Thoracic aorta (tissue), 2 donors: ENCODE measurements at places on chromosomes 3 and 15. TPM values are rescaled to one million over a fixed set of nuclear protein-coding genes. Genes with fewer than 3 reads are reported as not detected.

Gene CCR8
- not detected for total RNA-seq

Gene RHCG
- not detected for total RNA-seq

Gene FSIP1
- 0.14 TPM for total RNA-seq

Gene LDHAL6B
- total RNA-seq = not detected

Gene APOD
- 135 TPM for total RNA-seq

Gene ITIH1
- total RNA-seq = not detected

Gene AMIGO3
- 5.8 TPM for total RNA-seq

Gene GPR62
- total RNA-seq = not detected

GRCh38 chr3:122324871-122325323 is at the start of gene CSTA:
Gene CSTA, plus strand, starts transcription at chr3:122325248. Its CDS starts 45 bp downstream, at chr3:122325293.
- no peaks in the 10 kb centered on the region for H3K27me3 ChIP-seq
- peak within 1 kb of the TSS; percentile 46 for H3K4me3 ChIP-seq
- H3K36me3 ChIP-seq = no peaks in the 10 kb centered on the region
- no peak for DNase-seq

GRCh38 chr3:60696428-60697125 is 554.7 kb downstream of the FHIT start:
- no peaks in the 10 kb centered on the region for H3K4me1 ChIP-seq
- H3K36me3 ChIP-seq = no peaks in the 10 kb centered on the region
- DNase-seq = no peak
- H3K4me3 ChIP-seq = no peak overlapping the region
- H3K27ac ChIP-seq = no peak overlapping the region

DNA sequence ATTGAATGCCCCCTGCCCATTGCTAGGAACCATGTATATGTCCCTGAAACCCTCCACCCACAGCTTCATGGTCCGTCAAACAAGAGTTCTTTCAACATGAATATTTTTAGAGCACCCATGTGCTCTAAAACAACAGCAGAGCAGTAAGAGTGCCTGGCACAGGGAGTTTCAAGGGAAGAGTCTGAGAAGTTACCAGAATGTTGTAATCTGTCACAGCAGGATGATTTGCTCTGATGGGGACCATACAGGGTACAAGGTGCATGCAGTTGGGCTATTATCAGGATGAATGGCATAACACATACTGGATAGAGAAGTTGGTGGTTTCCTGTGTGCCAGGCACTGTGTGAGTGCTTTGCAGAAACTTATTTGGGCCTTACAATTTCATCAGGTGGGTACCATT is 27.8 kb upstream of the FLNB start:
- no peaks in the 10 kb centered on the region for H3K27me3 ChIP-seq
- no peaks in the 10 kb centered on the region for H3K4me1 ChIP-seq
- no peaks in the 10 kb centered on the region for H3K36me3 ChIP-seq
- no peak for DNase-seq

DNA sequence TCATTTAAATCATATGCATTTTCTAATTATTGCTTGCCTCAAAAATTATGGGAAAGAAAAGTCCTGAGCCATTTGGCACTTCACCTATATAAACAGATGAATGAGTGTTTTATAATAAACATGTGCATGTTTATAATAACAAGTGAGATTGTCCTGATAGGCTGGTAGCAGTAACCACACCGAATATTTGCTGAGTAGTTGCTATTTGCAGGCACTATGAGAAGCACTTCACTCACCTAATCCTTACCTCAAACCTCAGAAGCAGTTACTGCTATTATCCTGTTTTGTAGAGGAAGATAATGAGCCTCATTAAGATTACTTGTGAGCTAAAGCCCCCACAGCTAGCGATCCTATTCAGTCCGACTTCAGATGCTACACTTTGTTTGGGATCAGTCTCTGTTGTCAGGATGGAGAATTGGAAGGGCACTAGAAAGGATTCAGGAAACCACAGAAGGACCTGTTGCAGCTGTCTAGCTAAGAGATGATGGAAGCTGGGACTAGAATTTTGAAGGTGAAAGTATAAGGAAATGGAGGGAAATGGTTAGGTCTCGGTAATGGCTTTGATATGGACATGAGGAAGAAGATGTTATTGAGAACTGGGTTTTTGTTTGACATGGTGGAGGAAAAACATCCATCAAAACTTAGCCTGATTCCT is 28.4 kb upstream of the MAGI1 start:
- no peak overlapping the region for H3K4me3 ChIP-seq
- no peaks in the 10 kb centered on the region for H3K36me3 ChIP-seq
- H3K4me1 ChIP-seq = no peaks in the 10 kb centered on the region
- no peaks in the 10 kb centered on the region for H3K27me3 ChIP-seq

DNA sequence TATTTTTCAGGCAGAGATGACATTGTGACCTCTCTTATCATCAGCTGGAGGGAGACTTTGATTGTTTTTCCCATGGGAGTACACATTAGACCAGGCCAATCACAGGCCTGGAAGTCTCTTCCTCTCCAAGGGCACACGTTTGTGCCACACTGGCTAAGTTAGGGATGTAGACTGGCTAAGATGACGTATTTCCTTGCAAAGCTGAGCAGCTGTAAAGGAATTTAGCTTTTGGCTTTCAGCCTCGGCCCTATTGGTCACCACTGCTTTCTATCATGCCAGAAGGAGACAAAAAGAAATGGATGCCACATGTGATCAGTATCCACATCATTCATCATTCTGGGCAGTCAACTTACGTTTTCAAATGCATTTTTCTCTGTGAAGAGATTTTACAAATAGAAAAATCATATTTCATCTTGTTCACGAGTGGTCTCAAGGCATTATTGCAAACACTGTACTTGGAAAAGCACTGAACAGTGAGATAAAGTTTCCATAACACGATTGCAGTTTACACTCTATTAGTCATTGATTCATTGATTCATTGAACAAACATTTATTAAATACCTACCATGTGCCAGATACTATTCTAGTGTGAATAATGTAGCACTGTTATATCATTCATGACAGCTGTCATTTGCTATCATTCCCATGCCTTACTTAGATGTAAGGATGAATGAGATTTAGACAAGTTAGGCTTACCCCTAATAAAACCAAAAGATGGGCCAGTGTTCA is 27.0 kb upstream of the RNF7 start:
- peaks cover 19% of the 10 kb centered on the region for H3K4me1 ChIP-seq
- peak; percentile 5 for DNase-seq
- no peaks in the 10 kb centered on the region for H3K36me3 ChIP-seq
- H3K27ac ChIP-seq = peak overlapping the region; percentile 62

DNA sequence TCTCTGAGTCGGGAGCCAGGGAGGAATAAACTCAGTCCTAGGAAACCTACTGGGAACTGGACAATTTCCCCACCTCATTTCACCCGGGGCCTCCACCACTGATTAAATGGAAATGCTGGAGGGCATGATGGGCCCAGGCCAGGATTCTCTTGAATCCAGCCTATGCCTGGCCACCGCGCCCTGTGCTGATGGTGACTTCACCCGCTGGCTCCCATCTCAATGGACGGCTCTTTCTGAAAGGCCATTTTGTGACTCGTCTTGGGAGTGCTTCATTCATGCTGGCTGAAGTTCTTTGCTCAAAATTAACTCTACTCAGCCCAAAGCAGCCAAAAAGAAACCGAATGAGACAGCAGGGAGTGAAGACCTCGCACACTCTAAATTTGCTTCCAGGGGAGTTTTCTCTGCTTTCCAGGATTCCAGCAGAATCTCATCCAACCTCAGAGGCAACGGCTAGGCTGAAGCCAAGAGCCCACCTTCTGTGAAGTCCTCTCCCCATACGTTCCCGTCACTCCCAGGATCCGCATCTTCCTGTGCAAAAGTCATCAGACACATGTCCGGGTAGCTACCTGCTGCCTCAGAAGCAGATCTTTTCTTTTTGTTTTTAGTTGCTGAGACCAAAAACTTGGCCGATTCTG is 266.0 kb upstream of the ICE2 start:
- no peaks in the 10 kb centered on the region for H3K27me3 ChIP-seq
- no peak for DNase-seq
- H3K27ac ChIP-seq = peak overlapping the region; percentile 77
- no peaks in the 10 kb centered on the region for H3K36me3 ChIP-seq
- H3K4me3 ChIP-seq = peak overlapping the region; percentile 7
- H3K4me1 ChIP-seq = peaks cover 16% of the 10 kb centered on the region

- H3K4me3 ChIP-seq = no peak overlapping the region
- no peaks in the 10 kb centered on the region for H3K27me3 ChIP-seq
- H3K4me1 ChIP-seq = peaks cover 35% of the 10 kb centered on the region
- H3K36me3 ChIP-seq = no peaks in the 10 kb centered on the region
Observed at GRCh38 chr15:57419335-57419734, 43.0 kb downstream of the CGNL1 start.

GRCh38 chr3:194800002-194800401 is 114.3 kb downstream of the FAM43A start:
- no peaks in the 10 kb centered on the region for H3K27me3 ChIP-seq
- H3K27ac ChIP-seq = no peak overlapping the region
- no peaks in the 10 kb centered on the region for H3K4me1 ChIP-seq

- H3K27me3 ChIP-seq = no peaks in the 10 kb centered on the region
- H3K4me3 ChIP-seq = no peak overlapping the region
- no peak overlapping the region for H3K27ac ChIP-seq
- H3K36me3 ChIP-seq = peaks cover 18% of the 10 kb centered on the region
Observed at GRCh38 chr15:66481107-66481856, 16.3 kb downstream of the SNAPC5 start.

DNA sequence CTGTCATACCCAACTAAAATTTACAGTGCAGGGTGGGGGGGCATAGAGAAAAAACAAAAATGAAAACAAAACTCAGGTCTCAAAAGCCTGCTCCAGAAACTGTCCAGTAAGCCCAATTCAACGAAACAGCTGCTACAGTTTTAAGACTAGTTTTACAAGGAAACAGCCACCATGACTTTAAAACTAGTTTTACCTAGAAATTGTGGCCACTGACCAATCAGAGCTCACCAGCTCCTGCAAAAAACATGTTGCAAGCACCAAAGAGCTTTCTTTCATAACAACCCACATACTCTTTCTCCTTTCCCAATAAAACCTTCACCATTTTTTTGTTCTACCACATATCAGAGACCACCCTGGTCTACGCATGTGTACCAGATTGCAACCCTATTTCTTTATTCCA is 7.3 kb upstream of the CFAP91 start:
- H3K27ac ChIP-seq = no peak overlapping the region
- H3K4me3 ChIP-seq = no peak overlapping the region
- no peaks in the 10 kb centered on the region for H3K36me3 ChIP-seq
- no peaks in the 10 kb centered on the region for H3K27me3 ChIP-seq

GRCh38 chr15:68646156-68646555 is 67.4 kb downstream of the CORO2B start:
- H3K27ac ChIP-seq = no peak overlapping the region
- no peak for DNase-seq
- no peaks in the 10 kb centered on the region for H3K36me3 ChIP-seq
- H3K27me3 ChIP-seq = no peaks in the 10 kb centered on the region

DNA sequence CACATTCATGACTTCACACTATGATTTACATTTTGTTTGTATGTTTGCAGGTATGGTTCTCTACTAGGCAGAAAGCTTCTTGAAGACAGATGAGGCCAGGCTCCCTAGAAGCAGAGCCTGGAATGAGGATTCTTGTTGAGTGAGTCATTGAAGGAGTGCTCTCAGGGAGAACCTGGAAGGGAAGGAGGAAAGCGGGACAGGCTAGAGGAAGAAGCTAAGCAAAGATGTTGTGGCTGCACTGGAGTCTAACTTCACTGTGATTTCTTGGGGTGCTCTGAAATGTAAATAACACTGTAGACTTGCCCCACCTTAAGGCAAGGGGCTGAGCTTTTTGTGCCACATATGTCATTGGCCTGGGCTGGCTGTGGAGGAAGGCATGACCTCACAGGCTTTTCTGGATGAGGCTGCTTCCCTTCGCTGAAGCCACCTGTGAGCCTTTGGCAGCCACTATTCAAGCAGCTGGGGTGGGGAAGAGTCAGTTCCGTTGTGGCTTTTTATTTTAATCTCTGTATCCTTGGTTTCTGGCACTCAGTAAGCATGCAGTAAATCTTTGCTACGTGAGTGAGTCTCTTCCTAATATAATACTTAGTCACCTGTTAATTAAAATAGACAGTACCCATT is 307.3 kb downstream of the SV2B start:
- DNase-seq = no peak
- no peaks in the 10 kb centered on the region for H3K27me3 ChIP-seq
- no peaks in the 10 kb centered on the region for H3K36me3 ChIP-seq
- peaks cover 17% of the 10 kb centered on the region for H3K4me1 ChIP-seq

- H3K36me3 ChIP-seq = no peaks in the 10 kb centered on the region
- H3K4me3 ChIP-seq = no peak overlapping the region
- no peak for DNase-seq
- H3K4me1 ChIP-seq = no peaks in the 10 kb centered on the region
- H3K27me3 ChIP-seq = no peaks in the 10 kb centered on the region
Observed at GRCh38 chr3:82038556-82038955, 277.1 kb upstream of the GBE1 start.

GRCh38 chr3:129432036-129432435 is 3.6 kb upstream of the EFCAB12 start:
- H3K27me3 ChIP-seq = no peaks in the 10 kb centered on the region
- peaks cover 33% of the 10 kb centered on the region for H3K4me1 ChIP-seq
- DNase-seq = no peak
- no peak overlapping the region for H3K4me3 ChIP-seq
- H3K27ac ChIP-seq = no peak overlapping the region
- peaks cover 30% of the 10 kb centered on the region for H3K36me3 ChIP-seq

DNA sequence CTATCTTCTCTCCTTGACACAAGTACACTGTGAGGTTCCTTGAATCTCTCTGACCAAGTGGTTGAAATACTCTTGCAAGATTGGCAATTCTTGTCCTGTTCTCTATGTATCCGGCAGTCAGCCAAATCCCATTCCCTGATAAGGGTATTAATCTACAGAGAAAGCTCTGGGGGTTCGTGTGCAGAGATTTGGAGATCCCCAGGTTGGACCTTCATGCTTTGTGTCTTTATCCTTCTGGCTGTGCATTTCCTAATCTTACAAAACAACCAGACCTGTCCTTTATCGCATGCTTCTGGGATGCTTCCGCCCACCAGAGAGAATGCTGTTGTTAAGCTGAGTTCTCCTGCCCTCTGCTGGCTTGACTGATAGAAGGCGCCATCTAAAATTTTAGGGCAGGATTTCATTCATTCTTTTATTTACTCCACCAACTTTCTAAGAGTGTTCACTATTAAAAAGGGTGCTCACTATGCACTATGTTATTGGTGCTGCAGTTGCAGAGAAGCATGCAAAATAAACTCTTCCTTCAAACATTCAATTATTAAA is 8.6 kb upstream of the SST start:
- no peak overlapping the region for H3K27ac ChIP-seq
- H3K36me3 ChIP-seq = no peaks in the 10 kb centered on the region
- no peak for DNase-seq
- H3K27me3 ChIP-seq = no peaks in the 10 kb centered on the region
- H3K4me3 ChIP-seq = no peak overlapping the region

GRCh38 chr3:27252646-27253045 is 116.5 kb downstream of the NEK10 start:
- H3K27me3 ChIP-seq = no peaks in the 10 kb centered on the region
- DNase-seq = no peak
- no peaks in the 10 kb centered on the region for H3K36me3 ChIP-seq
- no peaks in the 10 kb centered on the region for H3K4me1 ChIP-seq
- no peak overlapping the region for H3K4me3 ChIP-seq

- DNase-seq = no peak
- H3K4me1 ChIP-seq = no peaks in the 10 kb centered on the region
- no peaks in the 10 kb centered on the region for H3K27me3 ChIP-seq
Observed at GRCh38 chr3:82044930-82045705, 283.7 kb upstream of the GBE1 start.
